ENCODE measurements at places on chromosomes 16 and 17.

GRCh38 chr17:7348478-7349242 lies 3.3 kb upstream of the KCTD11 start:
- no peak for DNase-seq
- H3K36me3 ChIP-seq: no peaks in the 10 kb centered on the region
- no peaks in the 10 kb centered on the region for H3K27me3 ChIP-seq
- H3K27ac ChIP-seq: no peak overlapping the region

GRCh38 chr16:52308051-52308450 lies 238.9 kb downstream of the TOX3 start:
- no peaks in the 10 kb centered on the region for H3K27me3 ChIP-seq
- no peak overlapping the region for H3K4me3 ChIP-seq
- DNase-seq: peak; percentile 33
- H3K27ac ChIP-seq: no peak overlapping the region

- H3K4me3 ChIP-seq: no peak overlapping the region
- H3K36me3 ChIP-seq: no peaks in the 10 kb centered on the region
- no peaks in the 10 kb centered on the region for H3K27me3 ChIP-seq
- H3K27ac ChIP-seq: no peak overlapping the region
- H3K4me1 ChIP-seq: no peaks in the 10 kb centered on the region
- no peak for DNase-seq
These were observed 306.0 kb upstream of the RBFOX1 start for GRCh38 chr16:7026639-7027038.

- no peaks in the 10 kb centered on the region for H3K27me3 ChIP-seq
- DNase-seq: no peak
- H3K27ac ChIP-seq: no peak overlapping the region
- H3K4me3 ChIP-seq: no peak overlapping the region
These were observed 33.0 kb upstream of the ADAMTS18 start for GRCh38 chr16:77467821-77468335.

- no peak overlapping the region for H3K4me3 ChIP-seq
- H3K4me1 ChIP-seq: peaks cover 40% of the 10 kb centered on the region
- H3K27ac ChIP-seq: no peak overlapping the region
- peaks cover 9% of the 10 kb centered on the region for H3K36me3 ChIP-seq
- peaks cover 13% of the 10 kb centered on the region for H3K27me3 ChIP-seq
These were observed 4.0 kb upstream of the RPL38 start for GRCh38 chr17:74199306-74200092.

DNA sequence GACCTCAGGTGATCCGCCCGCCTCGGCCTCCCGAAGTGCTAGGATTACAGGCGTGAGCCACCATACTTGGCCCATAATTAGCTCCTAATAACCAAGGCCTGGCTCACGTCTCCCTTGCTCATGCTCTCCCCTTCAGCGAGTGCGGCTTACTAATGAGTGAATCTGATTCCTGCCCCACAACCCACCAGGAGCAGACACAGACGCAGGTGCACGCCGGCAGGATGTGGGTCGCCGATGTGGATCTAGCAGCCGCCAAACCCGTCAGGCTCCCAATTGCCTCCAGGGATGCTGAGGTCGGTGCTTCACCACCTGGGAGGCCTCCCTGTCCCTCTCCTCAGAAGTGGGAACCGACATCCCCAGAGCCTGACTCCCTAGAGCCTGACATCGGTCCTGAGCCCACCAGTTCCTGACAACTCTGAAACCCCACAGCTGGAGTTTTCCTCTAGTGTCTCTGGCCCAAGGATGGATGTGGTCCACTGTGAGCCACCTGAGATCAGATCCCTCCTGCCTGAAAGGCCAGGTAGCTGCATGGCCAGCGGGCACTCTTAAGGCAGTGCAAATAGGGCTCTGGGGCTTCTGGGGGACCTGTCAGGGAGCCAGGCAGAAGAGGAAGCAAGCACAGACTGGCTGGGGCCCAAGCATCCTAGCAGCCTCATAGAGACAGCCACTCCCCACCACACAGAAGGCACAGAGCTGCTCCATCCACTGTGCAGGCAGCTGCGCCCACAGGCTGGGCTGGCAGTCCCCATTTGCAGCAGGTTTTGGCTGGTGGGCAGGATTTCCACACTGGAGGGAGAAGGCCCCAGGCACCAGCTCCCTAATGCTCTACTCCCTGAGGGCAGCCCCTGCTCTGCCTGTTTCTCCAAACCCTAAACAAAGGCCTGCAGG lies 10.8 kb downstream of the EXOC7 start:
- no peaks in the 10 kb centered on the region for H3K4me1 ChIP-seq
- H3K36me3 ChIP-seq: peaks cover 55% of the 10 kb centered on the region
- no peak overlapping the region for H3K27ac ChIP-seq
- no peak overlapping the region for H3K4me3 ChIP-seq
- no peaks in the 10 kb centered on the region for H3K27me3 ChIP-seq
- no peak for DNase-seq

DNA sequence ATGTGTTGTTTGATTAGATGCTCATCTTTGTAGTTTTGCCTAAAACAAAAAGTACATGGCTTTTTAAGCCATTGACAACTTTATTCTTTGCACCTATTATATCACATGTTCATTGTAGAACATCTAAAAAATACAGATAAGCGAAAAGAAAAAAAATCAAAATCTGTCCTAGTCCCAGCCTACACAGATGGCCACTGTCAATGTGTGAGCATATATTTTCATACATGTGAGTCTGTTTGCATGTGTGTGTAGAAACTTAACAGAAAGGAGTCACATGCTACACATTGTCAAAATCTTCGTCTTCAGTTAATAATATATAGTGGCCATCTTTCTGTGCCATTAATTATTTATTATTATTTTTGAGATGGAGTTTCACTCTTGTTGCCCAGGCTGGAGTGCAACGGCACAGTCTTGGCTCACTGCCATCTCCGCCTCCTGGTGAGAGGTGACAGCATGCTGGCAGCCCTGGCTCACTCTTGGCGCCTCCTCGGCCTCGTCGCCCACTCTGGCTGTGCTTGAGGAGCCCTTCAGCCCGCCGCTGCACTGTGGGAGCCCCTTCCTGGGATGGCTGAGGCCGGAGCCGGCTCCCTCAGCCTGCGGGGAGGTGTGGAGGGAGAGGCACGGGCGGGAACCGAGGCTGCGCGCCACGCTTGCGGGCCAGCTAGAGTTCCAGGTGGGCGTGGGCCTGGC lies 68.5 kb upstream of the AMZ2 start:
- no peaks in the 10 kb centered on the region for H3K27me3 ChIP-seq
- DNase-seq: no peak
- H3K4me1 ChIP-seq: peaks cover 8% of the 10 kb centered on the region

DNA sequence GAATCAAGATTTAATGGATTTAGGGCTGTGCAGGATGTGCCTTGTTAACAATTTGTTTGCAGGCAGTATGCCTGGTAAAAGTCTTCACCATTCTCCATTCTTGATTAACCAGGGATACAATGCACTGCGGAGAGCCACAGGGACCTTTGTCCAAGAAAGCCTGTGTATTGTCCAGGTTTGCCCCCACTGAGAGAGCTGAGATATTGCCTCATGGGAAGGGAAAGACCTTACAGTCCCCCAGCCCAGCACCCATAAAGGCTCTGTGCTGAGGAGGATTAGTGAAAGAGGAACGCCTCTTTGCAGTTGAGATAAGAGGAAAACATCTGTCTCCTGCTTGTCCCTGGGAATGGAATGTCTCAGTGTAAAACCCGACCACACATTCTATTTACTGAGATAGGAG lies 2169.6 kb downstream of the TP53TG3F start:
- H3K4me1 ChIP-seq: no peaks in the 10 kb centered on the region
- no peak overlapping the region for H3K4me3 ChIP-seq
- DNase-seq: peak; percentile 1
- H3K36me3 ChIP-seq: no peaks in the 10 kb centered on the region
- no peaks in the 10 kb centered on the region for H3K27me3 ChIP-seq

DNA sequence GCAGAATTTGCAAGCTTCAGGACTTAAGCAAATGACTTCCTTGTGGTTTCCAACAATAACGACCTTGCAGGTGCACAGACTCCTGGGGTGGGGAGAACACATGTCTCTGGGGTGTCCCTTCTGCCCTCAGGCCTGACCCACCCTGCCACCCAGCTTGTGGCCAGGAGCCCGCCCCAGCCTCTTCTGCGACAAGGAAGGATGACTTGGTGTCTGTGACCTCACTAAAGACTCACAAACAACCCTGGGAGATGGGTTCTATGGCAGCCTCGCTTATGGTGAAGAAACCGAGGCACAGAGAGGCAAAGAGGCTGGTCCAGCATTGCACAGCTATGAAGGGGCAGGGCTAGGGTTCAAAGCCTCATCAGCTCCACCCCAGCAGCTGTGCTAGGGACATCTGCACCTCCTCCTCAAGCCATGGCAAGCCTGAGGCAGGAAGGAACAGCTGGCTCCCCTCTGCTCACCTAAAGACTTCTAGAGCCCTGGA lies 2.6 kb downstream of the ATP2A3 start:
- no peaks in the 10 kb centered on the region for H3K27me3 ChIP-seq
- no peak overlapping the region for H3K27ac ChIP-seq
- H3K36me3 ChIP-seq: no peaks in the 10 kb centered on the region
- H3K4me1 ChIP-seq: peaks cover 54% of the 10 kb centered on the region
- H3K4me3 ChIP-seq: no peak overlapping the region

DNA sequence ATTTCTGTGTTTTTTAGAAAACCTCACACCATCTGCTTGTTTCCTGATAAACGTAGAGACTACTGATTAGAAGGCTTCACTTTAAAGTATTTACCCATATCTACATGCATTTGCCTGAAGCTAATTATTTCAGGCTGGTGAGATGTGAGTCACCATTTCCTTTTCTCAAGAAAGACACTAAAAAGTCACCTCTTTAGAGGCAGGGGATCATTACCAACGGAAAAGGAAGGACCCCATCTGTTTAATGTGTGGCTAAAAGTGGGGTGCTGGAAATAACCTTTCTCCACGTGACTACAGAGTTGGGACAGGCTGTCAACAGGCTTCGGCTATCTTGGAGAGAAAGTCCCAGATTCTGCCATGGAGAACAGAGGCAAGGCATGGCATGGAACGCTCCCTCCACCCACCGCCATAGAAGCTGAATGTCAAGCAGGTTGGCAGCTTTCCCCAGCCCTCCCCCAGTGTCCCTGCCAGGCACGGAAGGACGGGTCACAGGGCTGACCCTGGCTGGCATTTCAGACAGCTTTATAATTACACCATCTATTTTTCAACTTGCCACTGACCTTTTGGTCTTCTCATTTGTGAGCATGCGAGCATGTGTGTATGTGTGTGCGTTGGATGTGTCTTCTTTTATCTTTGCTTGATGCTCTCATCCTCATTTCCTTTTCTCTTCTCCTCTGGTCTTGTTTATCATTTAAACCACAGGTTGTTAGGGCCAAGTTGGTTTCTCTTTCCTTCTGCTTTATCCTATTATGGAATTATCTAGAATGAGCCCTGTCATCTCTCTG lies 157.0 kb downstream of the CPPED1 start:
- no peak for DNase-seq
- H3K4me1 ChIP-seq: no peaks in the 10 kb centered on the region
- no peaks in the 10 kb centered on the region for H3K27me3 ChIP-seq
- no peak overlapping the region for H3K4me3 ChIP-seq

DNA sequence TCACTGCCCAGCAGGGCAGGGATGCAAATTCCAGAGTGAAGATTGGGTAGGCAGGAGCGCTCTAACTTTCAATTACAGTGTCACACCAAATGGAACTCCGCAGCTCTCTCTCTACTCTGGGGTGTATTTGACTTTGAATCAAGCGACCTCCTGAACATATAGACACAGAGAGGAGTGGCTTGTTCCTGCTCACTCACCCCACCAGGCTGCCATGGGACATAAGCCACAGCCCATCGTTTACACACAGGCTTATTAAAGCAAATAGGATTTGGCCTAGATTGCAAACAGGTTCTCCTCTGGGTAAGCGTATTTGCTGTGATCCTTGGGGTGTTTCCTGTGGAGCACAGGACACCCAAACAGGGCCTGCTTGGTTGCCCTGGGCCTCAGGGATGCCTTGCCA lies 281.6 kb upstream of the CCL2 start:
- no peak overlapping the region for H3K4me3 ChIP-seq
- no peak for DNase-seq
- peaks cover 38% of the 10 kb centered on the region for H3K4me1 ChIP-seq
- no peaks in the 10 kb centered on the region for H3K27me3 ChIP-seq

DNA sequence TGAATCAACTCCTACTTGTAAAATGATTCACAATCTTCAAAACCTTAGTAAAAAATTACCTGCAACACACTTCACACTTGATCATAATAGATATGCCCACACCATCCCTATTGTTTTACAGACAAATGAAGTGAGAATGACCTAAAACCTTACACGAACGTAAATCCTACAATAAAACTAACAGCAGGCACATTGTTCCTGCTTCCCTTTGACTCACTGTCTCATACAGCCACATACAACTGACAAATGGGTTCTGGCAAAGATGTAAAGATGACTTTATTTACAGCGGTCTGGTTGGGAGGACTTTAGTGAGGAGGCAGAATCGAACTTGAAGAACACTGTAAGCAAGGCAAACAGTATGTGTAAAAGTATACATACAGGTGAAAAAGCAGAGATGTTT lies 188.7 kb downstream of the MYO1D start:
- no peaks in the 10 kb centered on the region for H3K4me1 ChIP-seq
- DNase-seq: no peak
- peaks cover 5% of the 10 kb centered on the region for H3K27me3 ChIP-seq
- no peak overlapping the region for H3K27ac ChIP-seq
- H3K36me3 ChIP-seq: no peaks in the 10 kb centered on the region

DNA sequence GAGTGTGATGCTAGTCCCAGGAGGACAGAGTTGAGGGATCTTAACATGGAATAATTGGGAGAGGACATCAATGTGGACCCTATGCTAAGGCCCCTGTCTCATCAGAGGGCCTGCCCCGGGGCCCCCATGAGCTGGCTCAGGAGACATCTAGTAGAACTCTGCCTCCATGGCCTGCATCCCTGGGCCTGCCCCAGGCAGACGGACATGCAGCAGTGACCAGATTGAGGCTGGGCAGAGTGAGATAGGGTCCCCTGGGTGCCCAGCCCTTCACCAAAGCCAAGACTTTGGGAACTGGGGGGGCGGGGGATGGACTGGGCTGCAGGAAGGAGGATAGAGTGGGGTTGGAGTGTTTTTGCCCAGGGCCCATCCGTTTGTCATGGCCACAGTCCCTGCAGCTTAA lies 115.2 kb downstream of the CCDC182 start:
- DNase-seq: no peak
- no peaks in the 10 kb centered on the region for H3K27me3 ChIP-seq
- H3K4me3 ChIP-seq: no peak overlapping the region
- H3K27ac ChIP-seq: no peak overlapping the region

DNA sequence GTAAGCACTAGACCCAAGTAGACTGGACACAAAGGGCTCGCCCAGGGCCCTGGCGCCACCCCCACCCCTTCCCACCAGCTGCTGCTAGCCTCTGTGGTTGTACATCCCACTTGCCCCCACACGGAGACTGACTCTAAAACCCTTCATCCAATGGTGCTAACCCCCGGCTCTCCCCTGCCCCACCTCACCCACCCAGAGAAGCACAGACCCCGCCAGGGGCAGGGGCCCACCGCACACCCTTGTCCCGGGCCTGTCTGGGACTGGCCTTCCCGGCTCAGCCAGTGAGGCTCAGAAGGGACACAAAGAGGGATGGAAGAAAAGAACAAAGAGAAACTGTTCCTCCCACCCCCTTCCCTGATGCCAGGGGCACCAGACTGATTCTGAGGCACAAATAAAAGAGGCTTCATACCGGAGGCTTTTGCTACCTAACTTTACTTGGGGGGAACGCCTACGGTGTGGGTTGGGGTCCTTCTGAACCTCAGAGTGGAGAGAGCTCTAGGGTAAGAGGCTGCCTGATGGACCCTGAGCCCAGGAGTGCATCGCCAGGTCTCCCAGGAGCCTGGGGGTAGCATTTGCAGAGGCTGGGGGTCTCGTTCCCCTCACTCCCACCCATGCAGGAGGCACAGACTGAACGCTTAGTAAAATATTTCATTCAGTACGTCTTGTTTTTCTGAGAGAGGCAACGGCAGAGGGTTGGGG lies 8.2 kb downstream of the CORO6 start:
- 0 out of 2 replicates have a peak, but pooled peaks cover under 1% of the 10 kb centered on the region for H3K4me1 ChIP-seq
- no peaks in the 10 kb centered on the region for H3K27me3 ChIP-seq
- no peak for DNase-seq
- H3K27ac ChIP-seq: no peak overlapping the region
